HS-27A (cell line): ENCODE measurements at places on chromosomes 1 and 21.

DNA sequence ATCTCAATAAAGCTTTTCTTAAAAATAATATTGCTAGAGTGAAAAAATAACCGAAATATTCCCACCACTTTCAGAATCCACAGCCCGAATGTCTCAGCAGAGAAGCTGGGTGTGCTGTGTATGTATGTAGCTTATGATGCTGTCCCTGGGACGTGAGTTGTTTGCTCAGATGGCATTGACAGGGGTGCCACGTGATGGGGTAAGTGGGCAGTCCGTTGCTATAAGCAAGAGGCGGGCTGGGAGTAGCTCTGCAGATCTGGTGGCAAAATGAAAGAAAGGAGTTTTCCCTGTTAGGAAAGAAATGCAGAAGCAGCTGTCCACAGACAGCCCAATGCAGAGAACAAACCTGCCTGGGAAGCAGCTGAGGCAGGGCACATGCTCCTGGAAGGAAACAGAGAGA, 3.8 kb upstream of the FAM20B start:
- DNase-seq, result no peak

- DNase-seq, result no peak
These were observed 49.9 kb upstream of the HAO2 start for GRCh38 chr1:119318466-119319309.

- no peak for DNase-seq
These were observed 98.1 kb upstream of the ADGRL4 start for GRCh38 chr1:79104617-79105016.

DNA sequence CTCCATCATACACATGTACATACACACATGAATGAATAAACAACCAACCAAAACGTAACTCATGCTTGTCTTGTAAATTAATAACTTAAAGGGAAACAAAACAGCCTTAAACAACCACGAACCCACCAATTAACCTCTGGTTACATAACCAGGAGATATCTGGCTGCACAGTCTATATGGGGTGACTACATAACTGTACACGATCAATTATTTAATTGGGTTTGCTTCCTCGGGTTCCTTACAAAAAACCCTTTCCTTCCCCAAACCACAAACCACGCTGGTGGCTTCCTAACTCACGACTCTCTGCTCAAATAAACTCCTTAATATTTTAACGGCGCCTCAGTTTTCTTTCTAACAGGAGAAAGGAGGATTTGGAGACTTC, 744 bp downstream of the ZNF670 start:
- no peak for DNase-seq

DNA sequence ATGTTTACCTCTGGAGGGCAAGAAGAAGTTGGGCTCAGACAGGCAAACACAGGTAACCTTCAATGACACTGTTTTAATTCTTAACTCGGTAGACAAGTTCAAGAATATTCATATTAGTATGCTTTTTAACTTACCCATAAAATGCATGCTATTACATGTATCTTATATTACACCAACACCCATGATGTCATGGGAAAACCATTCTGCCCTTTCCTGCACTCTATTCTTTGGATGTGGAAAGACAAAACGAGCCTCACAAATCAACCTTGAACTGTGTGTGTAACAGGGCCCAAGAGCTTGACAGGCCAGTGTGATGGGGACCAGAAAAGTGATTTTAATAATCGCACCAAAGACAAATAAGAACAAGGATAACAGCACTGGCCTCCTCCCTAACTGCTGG, 22.6 kb upstream of the RAP1GAP start:
- DNase-seq, result no peak

- no peak for DNase-seq
These were observed 47.6 kb downstream of the SPSB1 start for GRCh38 chr1:9340172-9340854.

GRCh38 chr1:225642177-225642576, 10.7 kb downstream of the ENAH start:
- no peak for DNase-seq

DNA sequence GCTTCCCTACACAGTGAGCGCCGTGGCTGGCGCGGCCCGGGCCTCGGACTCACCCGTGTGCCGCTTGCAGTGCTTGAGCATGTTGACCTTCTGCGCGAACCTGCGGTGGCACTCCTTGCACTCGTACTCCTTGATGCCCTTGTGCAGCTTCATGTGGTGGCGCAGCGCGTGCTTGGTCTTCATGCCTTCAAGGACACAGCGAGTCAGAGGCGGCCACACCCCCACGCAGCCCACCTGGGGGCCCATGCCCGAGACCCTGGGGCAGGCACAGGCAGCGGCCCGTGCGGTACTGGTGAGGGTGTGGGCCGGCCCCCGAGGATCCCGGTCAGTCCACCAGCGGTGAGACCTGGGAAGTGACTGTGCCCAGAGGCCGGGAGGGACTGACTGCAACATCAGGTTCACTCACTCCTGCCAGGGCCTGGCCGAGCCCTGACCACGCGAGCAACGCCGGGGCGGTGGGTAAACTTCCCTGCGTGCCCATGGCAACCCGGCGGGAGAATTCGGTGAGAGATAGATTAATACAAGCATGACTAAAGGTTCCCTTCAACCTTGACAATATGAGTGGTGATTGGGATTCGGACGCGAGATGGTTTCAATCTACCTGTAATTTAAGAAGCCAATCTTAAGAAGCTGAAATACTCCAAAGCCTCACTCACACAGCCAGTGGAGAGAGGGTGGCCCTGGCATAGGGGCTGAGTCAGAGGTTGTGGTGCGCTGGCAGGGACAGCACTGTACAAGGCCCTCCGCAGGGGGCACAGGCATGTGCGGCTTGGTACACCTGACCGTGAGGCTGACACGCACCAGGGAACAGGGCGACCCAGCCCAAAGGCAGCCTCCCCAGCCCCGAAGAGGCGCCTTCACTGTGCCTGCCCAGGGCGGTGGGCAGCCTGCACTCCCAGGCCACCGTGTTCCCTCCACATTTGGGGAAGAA, 49.1 kb upstream of the RIPK4 start:
- no peak for DNase-seq

DNA sequence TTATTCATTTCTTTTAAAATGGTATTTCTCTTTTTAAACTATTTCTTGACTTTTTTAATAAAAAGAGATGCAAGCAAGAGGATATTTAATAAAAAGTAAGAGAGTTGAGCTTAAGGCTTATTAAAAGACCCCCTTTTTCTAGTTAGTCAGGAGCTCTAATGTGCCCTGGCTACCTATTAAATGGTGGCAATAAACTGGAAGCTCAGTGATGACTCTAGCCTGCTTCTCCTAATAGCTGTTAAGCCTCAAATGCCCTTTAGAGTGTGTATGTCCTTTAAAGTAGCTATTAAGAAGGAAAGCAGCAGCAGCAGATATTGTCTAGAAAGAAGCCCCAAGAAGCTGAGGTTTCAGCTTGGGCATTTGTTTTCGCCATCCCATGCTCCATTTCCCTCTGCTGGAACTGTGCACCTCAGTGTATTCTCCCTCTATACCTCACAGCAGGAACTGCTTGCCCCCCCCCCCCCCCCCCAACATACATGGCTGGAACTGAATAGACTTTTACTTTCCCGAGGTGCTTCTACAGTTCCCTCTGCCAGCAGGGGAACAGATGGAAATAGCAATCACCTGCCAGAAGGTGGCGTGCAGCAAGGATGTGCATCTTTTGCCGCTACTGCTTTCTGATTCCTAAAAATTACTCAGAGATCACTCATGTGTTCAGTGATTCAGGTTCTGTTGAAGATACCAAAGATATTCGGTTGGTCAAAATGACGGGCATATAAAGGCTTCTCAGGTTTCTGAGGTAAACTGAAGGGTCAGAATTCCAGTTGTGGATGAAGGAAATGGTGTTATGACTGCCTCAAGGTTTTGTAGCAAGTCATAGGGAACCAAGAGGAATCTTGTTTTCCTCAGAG, 2.5 kb downstream of the RGS4 start:
- peak; percentile 88 for DNase-seq

GRCh38 chr1:170010443-170010842, 64.1 kb downstream of the KIFAP3 start:
- DNase-seq, result no peak

DNA sequence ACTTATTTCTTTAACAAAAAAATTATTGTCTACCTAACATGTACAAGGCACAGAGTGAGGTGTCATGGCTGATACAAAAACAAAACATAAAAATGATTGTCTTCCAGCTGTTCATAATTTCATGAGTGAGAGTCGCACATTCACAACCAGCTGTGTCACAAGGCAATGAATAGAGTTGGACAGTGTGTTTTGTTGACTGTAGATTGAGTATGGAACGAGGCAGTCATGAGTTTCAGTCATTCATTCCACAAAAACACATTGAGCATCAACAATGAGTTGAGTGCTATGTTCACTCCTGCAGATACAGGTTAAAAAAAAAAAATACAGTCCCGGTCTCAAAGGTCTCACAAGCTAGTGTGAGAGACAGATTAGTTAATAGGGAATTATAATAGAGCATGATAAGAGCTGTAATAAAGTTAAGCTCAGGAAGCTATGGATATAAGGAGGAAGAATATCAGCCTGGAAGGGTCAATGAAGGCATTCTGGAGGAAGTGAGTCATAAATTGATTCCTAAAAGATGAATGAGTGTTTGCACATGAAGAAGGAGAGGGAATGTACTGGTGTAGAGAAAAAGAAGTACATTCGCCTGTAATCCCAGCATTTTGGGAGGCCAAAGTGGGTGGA, 47.8 kb upstream of the ARHGAP29 start:
- no peak for DNase-seq

DNA sequence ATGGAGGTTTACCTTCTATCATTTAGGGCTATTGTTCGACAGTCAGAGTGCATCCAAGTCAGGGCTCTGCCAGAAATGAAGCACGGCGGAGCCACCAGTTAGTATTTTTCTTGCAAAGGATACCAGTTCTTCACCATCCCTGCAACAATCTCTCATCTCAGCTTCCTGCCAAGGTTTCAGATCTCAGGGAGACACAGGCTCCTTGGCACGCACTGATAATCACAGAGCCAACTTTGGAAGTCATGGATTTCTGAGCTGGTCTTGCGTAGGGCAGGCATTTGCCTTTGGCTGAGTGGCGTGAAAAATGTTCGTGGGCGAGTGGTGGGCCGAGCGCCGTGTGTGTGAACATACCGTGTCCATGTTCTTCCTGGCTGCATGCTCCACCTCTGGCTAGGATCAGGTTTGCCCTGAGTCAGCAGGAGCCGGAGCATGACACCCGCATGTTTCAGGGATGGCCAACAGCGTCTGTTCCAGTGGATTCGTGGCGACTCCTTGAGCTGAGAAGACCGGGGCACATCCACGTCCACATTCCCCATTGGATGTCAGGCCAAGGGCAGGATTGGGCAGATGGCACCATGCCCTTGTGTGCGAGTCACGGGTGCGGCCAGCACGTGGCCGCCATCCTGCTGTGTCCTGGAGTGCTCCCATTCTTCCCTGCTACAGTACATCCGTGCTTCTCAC, 118.5 kb upstream of the C1orf174 start:
- no peak for DNase-seq
